NB4 (cell line): ENCODE measurements at places on chromosomes 11 and 22.

DNA sequence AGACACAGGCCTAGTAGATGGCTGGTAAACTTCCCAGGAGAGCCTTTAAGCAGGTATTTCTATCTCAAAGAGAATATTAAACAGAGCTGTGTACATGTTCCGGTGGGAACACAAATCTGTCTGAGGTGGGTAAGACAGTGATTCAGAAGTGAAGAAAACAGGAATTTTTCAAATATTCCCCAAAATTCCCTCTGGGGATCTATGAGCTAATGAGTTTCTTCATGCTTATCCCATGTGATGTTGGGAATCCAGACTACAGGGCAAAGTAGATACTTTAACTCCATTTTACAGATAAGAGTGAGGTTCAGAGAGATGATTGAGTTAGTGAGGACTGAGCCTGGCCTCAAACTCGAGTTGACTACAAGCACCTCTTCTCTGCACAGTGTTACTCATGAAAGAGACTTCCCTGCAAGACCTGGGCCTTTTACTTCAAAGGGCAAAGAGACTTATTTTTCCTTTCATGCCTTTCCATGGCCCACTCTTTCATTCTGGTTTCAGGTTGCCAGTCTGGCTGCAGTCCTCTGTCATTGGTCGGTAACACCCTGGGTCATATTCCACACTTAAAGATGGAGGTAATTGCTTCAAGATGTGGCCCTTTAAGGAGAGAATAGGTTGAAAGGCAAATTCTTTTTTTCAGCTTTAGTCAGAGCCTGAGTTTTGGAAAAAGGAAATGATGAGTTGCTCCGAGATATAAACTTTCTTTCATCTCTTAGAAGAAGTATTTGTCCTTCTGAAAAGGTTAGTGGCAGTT, 70.1 kb downstream of the CYB5R2 start:
- no peak for DNase-seq

DNA sequence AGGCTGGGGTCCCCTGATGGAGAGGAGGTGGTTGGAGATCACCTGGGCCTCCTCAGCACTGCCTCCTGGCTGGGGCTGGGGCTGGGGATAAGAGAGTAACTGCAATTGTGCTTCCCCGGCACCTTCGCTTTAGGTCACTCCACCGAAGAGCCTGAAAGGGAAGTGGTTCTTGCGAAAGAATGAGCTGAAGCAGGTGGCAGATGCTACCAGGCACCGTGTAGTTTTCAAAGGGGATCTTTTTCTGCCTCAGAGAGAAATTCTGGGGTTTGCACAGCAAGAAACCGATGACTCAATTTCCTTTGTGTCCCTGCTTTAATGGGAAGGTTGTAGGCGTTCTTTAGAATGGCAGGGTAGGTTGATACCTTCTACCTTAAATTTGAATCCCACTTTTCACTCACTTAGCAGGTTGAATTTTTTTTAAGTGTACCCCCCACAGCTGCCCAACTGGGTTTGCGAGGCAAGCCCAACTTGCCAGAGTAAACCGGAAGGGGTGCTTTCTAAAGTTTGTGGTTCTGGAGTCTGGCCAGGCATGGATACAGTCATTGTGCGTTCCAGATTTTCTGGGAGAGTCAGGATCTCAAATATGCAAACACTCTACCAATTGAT, 5.3 kb downstream of the CD44 start:
- DNase-seq: peak; percentile 86

DNA sequence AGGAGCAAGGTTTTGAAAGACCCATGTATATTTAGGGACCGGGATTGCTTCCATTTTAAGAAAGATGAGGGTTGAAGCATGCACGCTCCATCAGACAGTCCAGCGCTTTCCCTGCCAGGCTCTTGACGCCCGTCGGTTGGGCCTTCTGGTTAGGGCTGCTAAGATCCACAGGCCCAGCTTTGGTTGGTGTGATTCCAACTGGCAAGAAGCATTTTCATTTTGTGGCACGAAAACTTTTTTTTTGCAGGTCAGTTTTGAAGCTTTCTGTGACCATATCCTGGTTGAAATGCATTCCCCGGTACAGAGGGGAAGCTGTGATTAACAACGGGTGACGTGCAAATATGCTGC, 34.3 kb upstream of the MPPED1 start:
- DNase-seq: no peak

- DNase-seq: no peak
Observed at GRCh38 chr11:114132944-114133394, 73.5 kb downstream of the ZBTB16 start.

GRCh38 chr11:13145461-13145860, 132.1 kb upstream of the BMAL1 start:
- no peak for DNase-seq

DNA sequence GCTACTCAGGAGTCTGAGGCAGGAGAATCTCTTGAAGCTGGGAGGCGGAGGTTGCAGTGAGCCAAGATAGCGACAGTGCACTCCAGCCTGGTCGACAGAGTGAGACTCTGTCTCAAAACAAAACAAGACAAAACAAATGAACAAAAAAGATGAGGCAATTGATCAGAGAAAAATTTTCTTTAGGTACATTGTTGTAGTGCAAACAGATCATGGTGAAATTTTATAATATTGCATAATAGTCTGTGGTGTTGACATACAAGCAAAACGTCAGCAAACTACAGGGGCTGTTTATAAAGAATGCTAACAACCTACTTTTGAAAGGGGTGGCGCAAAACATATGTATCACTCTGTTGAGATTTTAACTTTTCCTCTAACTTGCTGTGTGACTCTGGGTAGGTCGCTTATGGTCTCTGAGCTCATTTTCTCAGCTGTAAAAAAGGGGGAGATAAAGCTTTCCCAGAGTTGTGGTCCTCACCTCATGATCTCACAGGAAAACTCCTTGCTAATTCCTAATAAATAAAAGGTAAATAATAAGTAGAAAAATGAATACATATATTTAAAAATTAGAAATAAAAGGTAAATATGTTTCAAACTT, 64.8 kb upstream of the NUP160 start:
- no peak for DNase-seq

DNA sequence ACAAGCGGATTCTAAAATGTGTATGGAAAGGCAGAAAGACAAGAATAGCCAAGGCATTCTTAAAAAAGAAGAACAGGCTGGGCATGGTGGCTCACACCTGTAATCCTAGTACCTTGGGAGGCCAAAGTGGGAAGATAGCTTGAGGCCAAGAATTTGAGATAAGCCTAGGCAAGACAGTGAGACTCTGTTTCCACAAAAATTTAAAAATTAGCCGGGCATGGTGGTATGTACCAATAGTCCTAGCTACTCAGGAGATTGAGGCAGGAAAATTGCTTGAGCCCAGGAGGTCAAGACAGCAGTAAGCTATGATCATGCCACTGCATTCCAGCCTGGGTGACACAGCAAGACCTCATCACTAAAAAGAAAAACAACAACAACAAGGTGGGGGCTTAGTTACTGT, 46.0 kb upstream of the PPP2R1B start:
- no peak for DNase-seq

GRCh38 chr22:38432264-38432663, 22.7 kb downstream of the KCNJ4 start:
- no peak for DNase-seq

- no peak for DNase-seq
Observed at GRCh38 chr11:86491027-86491426, 116.3 kb downstream of the CCDC81 start.

- no peak for DNase-seq
Observed at GRCh38 chr22:39240831-39241793, 3.7 kb downstream of the PDGFB start.

GRCh38 chr11:3368199-3368598, 10.7 kb downstream of the ZNF195 start:
- DNase-seq: no peak

GRCh38 chr11:61106296-61106695, 4.0 kb downstream of the CD5 start:
- DNase-seq: no peak

DNA sequence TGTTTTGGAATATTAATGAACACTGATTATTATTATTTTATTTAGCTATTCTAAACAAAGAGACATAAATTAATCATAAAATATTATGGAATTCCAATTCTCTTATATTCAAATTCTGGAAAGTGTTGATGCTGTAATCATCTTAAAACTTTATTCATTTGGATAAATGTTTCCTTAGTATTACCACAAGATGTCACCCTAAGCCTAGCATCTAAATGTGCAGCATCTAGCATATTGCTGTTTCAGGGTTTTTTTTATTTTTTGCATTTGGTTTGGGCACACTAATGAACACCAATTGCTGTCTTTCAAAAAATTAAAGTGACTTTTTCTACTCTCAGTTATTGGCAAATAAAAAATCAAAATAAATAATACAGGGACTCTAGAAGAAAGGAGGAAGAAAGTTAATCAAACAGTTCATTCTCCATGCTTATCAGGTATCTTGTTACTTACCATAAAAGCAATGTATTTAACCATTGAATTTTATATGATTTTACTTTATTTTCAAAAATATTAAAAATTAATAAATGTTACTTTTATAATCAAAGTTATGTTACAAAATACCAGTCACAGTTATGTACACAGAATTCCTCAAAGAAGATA, 31.8 kb downstream of the DLG2 start:
- peak; percentile 68 for DNase-seq

GRCh38 chr11:76135491-76135890, 70.8 kb downstream of the WNT11 start:
- no peak for DNase-seq

DNA sequence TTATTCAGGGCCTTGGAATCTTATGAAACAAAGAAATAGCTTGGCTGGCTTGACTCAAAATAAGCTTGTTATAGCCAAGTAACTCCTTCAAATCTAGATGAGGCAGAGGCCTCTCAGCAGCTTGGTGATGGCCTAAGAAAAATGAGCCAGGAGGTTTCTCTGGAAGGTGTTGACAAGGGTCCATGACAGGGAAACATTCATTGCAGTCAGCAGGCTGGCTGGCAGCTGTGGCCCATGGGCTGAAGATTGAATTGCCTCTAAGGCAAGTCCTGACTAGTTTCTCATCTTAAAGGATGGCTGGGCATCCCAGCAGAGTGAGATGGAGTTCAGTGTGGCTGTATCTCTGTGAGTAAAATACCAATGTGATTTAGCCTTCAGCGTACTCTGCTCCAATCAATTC, 441.0 kb downstream of the NELL1 start:
- no peak for DNase-seq

DNA sequence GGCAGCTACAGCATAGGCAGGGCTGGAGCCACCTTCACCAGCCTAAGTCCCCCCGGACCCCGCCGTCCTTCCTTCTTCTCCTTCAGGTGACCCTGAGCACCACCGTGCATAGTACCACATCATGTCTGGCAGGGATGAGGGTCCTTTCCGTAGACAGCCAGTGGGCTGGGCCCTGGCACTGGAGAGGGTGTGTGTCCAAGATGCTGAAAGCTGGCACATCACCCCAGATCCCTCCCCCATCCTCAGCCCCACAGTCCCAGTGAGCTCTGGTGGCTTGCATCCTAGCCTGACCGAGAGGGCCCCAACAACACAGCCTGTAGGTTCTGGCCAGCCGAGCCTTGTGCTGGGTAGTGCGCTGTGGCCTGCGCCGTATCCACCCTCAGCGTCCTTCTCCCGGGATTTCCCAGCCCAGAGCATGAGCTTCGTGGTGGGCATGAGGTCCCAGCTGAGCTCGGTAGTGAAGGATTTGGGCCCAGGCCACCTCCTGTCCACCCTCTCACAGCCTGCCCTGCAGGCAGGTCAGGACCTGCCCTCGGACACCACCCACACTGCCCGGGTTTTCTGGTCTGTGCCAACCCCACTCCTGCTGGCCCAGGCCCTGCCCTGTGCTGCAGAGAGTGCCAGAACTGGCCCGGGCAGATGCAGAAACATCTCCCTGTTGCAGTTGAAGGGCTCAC, 1124.3 kb downstream of the BRD1 start:
- no peak for DNase-seq

GRCh38 chr11:112812729-112813128, 148.5 kb upstream of the NCAM1 start:
- DNase-seq: no peak

DNA sequence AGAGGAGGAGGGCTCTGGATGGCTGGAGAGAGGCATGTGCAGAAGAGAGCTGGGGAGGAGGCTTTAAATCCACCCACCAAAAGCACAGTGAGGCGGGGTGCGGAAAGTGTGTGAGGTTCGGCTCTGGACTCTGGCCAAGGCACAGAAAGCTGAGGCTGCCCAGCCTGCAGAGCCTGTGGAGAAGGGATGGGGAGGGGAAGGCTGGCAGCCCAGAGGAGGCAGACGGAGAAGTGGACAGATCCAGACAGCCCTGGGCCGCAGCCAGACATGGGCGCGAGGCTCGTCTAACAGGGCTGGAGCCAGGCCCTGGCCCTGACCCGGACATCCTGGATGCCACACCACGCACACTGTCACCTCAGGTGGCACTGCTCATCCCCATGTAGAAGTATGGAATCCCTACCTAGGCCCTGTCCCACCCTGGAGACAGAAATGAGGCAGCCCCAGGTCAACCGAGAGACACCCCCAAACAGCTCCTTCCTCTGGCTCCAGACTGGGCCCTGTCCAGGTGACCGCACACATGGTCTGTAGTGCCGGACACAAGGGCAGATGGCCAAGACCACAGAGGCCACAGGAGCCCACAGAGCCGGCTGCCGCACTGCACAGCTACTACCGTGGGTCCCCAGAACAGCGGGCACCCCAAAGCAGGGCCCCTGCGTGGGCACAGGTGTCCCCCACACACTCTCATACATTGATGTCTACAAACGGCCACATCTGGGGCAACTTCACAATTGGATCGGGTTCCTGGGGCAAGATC, 16.6 kb upstream of the MOB2 start:
- DNase-seq: no peak

DNA sequence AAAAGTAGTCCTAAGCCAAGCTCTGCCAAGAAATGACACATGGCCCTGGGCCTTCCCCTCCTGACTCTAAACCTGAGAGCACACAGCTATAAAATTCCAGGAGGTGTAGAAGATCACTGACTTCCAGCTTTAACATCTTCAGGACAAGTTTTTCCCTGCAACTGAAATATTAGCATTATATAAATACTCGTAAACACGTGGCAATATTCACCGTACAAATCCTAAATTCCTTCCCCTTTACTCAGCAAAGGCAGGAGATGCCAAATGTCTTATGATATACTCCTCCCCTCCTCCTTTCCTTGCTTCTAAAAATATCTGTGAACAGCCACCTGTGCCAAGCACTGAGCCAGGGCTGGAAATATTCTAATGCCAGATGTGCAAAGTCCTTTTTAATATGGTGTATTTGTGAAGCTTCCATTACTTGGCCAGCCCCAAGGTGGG, 194.0 kb downstream of the LARGE1 start:
- no peak for DNase-seq

GRCh38 chr22:46985507-46985882, 223.0 kb downstream of the TBC1D22A start:
- DNase-seq: no peak

GRCh38 chr22:38402204-38402603, 52.8 kb downstream of the KCNJ4 start:
- DNase-seq: no peak

DNA sequence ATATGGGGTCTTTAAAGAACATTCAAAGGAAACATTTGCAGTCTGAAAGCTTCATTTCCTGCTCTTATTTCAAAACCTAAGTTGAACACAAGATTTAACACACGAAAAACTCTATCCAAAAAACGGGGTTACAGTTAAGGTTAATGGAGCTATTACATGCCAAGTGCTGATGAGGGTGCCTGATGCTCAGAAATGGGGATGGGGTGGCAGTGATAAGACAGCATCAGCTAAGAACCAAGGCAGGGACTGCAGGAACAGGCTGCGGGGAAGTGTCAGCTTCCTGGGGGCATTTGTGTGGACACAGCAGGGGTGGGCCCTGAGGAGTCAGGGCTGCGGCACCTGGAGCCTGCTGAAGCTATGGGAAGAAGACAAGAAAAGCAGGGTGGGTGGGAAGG, 12.2 kb downstream of the DGCR2 start:
- peak; percentile 56 for DNase-seq

GRCh38 chr22:27163162-27164137, 506.1 kb downstream of the MIAT start:
- no peak for DNase-seq
